Fibroblast of skin of back (primary cell): ENCODE measurements at places on chromosomes 7 and 10.
A peak's percentile ranks its signal among the peaks of the same experiment; 100 is the strongest.

DNA sequence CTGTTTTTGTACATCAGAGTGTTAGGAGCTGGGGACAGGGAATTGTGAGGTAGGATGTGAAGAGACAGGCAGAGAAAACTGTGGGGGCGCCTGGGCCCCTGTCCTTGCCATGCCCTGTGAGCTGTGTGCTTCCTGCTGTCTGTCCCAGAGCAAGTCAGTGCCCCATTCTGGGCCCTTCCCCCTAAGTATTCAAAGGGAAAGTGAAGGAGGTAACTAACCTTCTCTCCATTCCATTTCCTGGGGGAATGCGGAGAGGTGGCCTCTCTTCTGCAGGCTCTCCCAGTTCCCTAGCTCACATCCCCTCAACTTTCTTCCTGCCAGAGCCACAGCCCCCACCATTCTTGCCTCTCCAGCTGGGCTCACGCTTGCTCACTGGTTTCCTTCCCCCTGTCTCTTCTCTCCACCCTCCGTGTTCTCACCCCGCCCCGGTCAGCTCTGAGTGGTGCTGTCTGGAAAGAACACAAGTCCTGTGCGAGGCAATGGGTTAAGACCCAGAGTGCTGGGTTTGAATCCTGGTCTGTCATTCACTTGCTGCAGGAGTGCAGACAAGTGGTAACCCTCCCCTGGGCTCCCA, 9.7 kb upstream of the VSIR start:
- no peak for DNase-seq

GRCh38 chr10:118768041-118768919, 13.5 kb upstream of the CACUL1 start:
- no peak for DNase-seq

GRCh38 chr10:119061352-119061751, 19.3 kb downstream of the EIF3A start:
- no peak for DNase-seq

DNA sequence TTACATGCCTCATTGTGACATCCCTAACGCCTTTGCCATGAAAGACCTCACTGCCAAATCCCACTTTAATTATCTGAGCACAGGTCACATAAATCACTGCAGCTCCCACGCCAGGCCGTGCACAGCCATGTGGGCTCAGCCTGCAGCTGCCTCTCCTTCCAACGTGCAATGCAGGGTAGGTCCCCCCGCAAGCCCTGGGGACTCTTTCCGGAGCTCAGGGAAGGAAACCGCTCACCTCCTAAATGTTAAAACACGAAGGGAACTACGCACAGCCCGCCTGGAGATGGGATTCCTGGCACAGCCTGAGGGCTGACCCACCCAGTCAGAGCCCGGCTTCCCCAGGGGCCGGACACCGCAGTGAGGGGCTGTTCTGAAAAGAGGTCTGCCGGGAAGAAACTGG, 128.0 kb downstream of the MAD1L1 start:
- DNase-seq: no peak

DNA sequence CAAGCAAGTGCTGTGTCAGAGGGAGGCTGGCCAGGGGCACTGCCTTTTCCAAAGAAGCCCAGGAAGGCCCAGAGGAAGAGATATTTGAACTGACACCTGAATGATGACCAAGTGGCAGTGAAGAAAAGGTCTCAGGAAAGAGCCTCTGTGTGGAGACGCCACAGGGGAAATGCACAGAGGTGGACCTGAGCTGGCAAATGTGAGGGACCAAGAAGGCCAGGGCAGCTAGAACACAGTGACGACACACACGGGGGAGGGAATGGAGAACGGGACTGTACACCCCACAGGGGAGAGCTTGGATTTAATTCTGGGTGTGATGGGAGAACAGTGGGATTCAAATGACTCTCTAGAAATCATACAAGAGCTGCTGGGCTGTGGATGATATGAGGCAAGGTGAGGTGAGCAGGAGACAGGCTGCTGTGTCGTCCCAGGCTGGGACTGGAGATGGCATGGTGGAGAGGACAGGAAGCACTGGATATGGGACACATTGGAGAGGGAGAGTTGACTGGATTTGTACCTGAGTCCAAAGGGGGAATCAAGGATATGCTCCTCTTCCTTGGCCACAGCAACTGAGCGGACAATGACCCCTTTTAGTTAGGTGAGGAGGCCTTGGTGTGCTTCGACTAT, 84.2 kb upstream of the DDC start:
- no peak for DNase-seq

DNA sequence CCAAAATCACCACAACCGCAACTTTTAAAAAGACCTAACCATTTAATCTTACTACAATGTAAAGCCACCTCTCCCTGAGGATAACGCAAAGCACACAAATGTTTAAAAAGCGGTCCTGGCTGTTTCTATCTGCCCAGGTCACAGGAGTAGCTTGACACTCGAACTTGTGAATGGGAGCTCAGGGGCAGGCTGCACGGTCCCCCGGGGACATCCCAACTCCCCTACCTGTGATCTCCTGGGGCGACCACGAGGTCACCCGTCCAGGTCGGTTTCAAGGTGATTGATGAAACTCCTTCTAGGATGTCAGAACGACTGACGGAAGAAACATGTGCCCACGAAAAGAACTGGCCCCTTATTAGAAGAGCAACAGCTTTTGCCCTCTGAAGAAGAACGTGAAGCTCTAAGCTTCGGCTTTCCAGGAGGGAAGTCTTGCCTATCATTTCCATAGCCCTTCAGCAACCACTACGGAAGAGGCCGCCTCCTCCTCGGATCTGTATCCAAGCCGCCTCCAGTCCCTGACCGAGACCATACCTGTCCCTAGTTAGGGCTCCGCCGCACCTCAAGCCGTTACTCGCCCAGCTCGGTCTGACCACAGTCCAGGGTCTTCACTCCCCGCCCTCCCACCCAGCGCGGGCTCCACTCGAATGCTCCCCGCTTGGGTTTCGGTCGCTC, 459 bp downstream of the CYCS start:
- peak; percentile 2 for DNase-seq
